AG09309 (cell line): ENCODE measurements at places on chromosomes 1 and 21.

DNA sequence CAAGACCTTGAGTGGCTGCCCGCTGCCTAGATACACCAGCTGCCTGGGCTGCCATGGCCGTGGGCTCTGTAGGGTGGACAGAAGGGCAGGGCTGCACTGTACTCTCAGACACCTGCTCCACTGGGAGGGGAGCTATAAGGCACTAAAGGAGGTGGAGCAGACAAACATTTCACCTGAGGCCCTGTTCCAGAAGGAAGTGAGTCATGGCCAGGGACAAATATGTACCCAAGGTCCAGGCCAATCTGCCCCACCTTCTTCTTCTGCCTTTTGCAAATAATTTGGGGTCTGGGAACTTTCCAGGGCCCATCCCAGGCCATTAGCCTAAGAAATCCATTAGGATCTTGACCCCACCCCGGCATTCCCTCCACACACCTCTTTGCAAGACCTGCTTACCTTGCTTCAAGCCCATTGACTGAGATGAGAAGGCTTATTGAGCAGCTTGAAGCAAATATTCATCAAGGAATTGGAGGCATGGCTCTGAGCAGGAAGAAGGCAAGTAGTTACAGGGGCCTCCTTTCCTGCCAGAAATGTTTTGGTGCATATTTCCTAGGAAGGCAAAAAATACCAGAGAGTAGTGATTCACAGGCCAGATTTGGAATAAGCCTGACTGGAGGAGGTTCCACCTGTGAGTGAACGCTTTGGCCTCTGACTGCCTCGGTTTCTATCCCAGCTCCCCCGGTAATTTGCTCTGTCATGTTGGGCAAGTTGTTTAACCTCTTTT lies at the start of gene CAPN8:
TSS of gene CAPN8 (minus strand) at position 110 of the 721 bp plus-strand sequence. CDS start at position 55, 55 bp downstream.
- DNase-seq, result no peak

- DNase-seq, result no peak
Observed at GRCh38 chr21:33854604-33855003, 61.0 kb downstream of the ATP5PO start.

GRCh38 chr1:28890836-28891235 lies 23.5 kb upstream of the EPB41 start:
- DNase-seq, result no peak

DNA sequence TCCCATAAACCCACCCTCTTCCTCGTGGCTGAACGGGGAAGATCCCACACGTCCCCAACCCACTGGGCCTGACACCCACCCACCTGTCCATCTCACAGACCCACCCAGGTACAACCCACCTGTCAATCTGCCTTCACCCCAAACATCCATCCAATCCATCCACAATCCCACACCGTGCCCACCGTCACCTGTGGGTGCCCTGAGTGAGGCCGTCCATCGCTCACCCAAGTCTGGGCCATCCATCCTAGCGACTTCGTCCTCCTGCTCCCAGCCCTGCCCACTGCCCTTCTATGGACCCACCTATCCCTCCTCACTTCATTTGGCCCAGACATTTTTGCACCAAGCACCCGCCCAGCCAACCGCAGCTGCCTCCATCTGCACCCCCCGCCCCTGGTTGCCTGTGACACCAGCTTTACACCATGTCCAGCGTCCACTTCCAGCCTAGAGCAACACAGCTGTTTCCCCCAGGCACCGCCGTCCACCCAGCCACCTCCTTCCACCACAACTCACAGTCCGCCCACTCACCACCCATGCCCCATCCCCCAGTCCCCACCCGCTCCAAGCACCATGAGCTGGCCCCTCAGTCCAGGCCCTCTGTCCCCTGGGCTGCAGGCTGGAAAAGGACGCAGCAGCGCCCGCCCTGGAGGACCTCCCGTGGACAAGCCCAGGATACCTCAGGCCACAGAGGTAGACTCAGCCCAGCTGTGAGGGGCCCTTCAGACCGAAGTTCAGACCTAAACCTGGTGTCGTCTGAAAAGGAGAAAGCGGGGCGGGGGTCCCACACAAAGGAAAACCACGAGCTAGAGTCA lies 7.7 kb downstream of the TTLL10 start:
- DNase-seq, result no peak
